Right lobe of liver (tissue), 6 donors: ENCODE measurements at places on chromosomes 13 and 19. TPM values are rescaled to one million over a fixed set of nuclear protein-coding genes. Genes with fewer than 3 reads are reported as not detected.

ATCAY gene
- not detected for total RNA-seq

ZNF329 gene
- 2.8 TPM for total RNA-seq

EDNRB gene
- total RNA-seq: 18.3 TPM

GRCh38 chr13:92044351-92044750 is 645.9 kb downstream of the GPC5 start:
- H3K4me1 ChIP-seq: no peaks in the 10 kb centered on the region
- no peaks in the 10 kb centered on the region for H3K36me3 ChIP-seq
- no peaks in the 10 kb centered on the region for H3K27me3 ChIP-seq
- no peak overlapping the region for H3K4me3 ChIP-seq

- H3K27me3 ChIP-seq: no peaks in the 10 kb centered on the region
- DNase-seq: no peak
- H3K27ac ChIP-seq: peak overlapping the region; percentile 73
- H3K4me1 ChIP-seq: peaks cover 36% of the 10 kb centered on the region
- H3K4me3 ChIP-seq: no peak overlapping the region
Measured at GRCh38 chr19:12784394-12784870, 6.9 kb upstream of the JUNB start.

DNA sequence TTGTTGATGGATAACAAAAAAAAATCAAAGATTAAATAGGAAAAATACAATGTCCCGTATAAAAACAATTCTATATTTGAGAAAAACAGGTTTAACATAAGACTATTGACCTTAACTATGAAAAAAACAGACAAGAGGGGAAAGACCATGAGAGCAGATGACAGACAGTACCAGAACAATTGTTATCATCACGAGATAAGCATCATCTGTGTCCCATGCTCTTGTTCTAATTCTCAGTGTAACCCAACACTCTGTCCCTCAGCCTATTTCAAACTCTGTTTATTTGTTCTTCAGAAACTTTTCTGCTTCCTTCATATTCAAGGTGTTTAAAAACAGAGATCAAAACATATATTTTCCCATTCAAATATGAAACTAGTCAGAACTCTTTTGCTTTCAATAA is 216.4 kb downstream of the PCDH9 start:
- no peak overlapping the region for H3K27ac ChIP-seq
- no peaks in the 10 kb centered on the region for H3K27me3 ChIP-seq
- H3K36me3 ChIP-seq: no peaks in the 10 kb centered on the region
- H3K4me3 ChIP-seq: no peak overlapping the region
- H3K4me1 ChIP-seq: no peaks in the 10 kb centered on the region

DNA sequence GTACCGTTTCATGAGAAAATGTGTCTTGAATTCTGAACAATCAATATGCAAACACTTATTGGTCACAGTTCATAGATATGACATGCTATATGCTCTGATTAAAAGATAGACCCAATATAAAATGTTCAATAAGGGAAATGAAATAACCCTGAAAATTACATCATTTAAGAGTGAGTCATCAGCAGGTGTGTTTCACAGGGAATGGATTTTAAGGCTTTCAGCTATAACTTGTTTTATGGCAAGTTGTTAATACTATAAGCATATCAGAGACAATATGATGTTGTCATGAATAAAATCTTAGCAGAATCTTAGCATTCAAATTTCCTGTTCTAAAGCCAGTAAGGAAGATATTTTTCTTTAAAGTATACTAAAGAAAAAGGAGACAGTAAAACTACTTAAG is 483.4 kb upstream of the PCDH9 start:
- H3K27me3 ChIP-seq: no peaks in the 10 kb centered on the region
- H3K36me3 ChIP-seq: no peaks in the 10 kb centered on the region
- no peak overlapping the region for H3K27ac ChIP-seq
- DNase-seq: no peak
- no peaks in the 10 kb centered on the region for H3K4me1 ChIP-seq

DNA sequence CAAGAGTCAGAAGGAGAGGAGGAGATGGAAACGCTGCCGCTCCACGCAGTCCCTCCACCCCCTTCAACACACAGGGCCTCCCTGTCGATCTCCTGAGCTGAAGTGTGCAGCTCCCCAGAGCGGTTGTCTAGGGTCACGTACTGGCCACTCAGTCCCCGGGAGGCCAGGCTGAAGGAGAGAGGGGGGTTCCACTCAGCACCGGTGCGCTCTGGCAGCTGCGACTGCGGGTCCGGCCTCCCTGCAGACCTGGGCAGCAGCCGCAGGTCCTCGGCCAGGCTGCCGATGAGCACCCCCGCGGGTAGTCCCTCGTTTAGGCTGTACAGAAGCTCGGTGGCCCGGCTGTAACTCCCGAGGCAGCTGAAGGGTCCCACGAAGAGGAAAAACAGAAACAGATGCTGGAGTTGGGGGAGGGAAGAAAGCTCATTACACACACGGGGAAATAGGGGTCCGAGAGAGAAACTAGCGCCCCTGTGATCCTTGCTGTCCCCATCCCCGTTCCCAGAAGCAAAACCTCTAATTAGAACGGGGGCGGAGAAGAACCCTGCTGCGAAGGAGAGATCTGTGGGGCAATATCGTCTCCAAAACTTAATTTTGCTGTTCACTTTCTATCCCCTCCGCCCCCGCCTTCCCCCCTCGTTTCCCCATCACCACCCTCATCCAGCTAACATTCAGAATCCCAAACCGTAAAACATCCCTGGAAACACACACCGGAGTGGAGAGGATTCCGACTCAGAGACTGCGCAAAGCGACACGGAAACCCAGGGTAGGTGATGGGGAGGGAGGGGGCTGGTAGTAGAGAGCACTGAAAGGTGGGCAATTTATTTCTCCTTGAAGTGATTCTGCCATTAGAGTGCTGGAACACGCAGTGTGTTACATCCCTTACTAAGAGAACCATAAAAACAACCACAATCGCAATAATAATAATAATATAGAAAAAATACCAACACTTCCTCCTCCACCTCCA is 1.8 kb downstream of the PCDH20 start:
- no peaks in the 10 kb centered on the region for H3K4me1 ChIP-seq
- no peak for DNase-seq
- H3K27me3 ChIP-seq: no peaks in the 10 kb centered on the region
- H3K4me3 ChIP-seq: peak overlapping the region; percentile 46
- H3K27ac ChIP-seq: no peak overlapping the region

- no peak overlapping the region for H3K27ac ChIP-seq
- H3K27me3 ChIP-seq: no peaks in the 10 kb centered on the region
- no peak overlapping the region for H3K4me3 ChIP-seq
- no peaks in the 10 kb centered on the region for H3K36me3 ChIP-seq
Measured at GRCh38 chr13:97921176-97921816, 32.2 kb upstream of the IPO5 start.

DNA sequence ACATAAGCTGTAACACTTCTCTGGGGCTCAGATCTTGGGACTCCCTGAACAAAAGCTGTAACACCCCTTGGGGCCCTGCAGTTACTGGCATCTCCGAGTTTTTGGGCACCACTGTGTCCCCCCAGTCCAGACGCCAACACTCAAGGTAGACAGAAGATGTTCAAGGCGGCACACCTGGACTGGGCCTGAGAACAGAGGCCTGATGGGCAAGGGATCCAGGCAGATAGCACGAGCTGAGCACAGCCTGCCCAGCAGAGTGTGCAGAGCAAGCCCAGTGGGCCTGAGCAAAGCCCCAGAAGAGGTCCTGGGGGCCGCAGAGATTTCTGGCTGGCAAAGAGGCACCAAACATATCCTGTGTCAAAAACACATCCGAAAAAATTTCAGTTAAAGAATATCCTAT is 1163.3 kb upstream of the PRR20A start:
- H3K27ac ChIP-seq: no peak overlapping the region
- H3K27me3 ChIP-seq: no peaks in the 10 kb centered on the region
- DNase-seq: no peak
- H3K36me3 ChIP-seq: no peaks in the 10 kb centered on the region

GRCh38 chr19:13861714-13862531 is 15.0 kb upstream of the NANOS3 start:
- peak overlapping the region; percentile 84 for H3K27ac ChIP-seq
- peaks cover 4% of the 10 kb centered on the region for H3K4me1 ChIP-seq
- peak; percentile 93 for DNase-seq
- H3K27me3 ChIP-seq: no peaks in the 10 kb centered on the region
- H3K36me3 ChIP-seq: no peaks in the 10 kb centered on the region

DNA sequence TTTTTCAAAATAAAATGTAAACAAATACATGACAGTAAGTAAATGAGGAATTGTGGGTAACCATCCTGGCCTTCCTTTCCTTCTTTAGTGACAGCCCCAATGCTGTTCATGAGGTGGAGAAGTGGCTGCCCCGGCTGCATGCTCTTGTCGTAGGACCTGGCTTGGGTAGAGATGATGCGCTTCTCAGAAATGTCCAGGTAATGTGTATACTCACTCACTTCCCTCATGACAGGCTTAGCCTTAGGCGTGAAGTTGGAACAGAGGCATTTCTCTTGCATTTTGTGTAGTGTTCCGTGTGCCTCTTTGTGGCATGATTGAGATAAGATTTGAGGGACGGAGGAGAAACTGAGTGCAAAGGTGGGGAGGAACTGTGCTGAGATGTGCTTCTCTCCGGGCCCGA is 12.0 kb downstream of the NAXD start:
- H3K4me3 ChIP-seq: no peak overlapping the region
- no peak overlapping the region for H3K27ac ChIP-seq
- H3K4me1 ChIP-seq: no peaks in the 10 kb centered on the region
- H3K27me3 ChIP-seq: no peaks in the 10 kb centered on the region
- DNase-seq: no peak

DNA sequence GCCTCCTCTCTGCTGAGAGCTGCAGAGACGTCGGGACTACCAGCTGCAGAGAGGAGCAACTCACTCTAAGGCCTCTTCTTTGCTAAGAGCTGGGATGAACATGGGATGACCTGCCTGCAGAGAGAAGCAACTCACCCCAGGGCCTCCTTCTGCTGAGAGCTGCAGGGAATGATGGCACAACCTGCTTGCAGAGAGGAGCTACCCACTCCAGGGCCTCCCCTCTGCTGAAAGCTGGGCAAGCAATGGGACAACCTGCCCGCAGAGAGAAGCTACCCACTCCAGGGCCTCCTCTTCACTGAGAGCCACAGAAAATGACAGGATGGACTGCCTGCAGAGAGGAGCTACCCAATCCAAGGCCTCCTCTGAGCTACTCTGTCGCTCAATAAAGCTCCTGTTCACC is 6.9 kb upstream of the MLLT1 start:
- no peaks in the 10 kb centered on the region for H3K36me3 ChIP-seq
- no peak for DNase-seq
- H3K4me3 ChIP-seq: no peak overlapping the region

- H3K27ac ChIP-seq: no peak overlapping the region
- no peaks in the 10 kb centered on the region for H3K27me3 ChIP-seq
- H3K4me3 ChIP-seq: no peak overlapping the region
- no peaks in the 10 kb centered on the region for H3K36me3 ChIP-seq
Measured at GRCh38 chr13:103625194-103625593, 559.0 kb upstream of the SLC10A2 start.

DNA sequence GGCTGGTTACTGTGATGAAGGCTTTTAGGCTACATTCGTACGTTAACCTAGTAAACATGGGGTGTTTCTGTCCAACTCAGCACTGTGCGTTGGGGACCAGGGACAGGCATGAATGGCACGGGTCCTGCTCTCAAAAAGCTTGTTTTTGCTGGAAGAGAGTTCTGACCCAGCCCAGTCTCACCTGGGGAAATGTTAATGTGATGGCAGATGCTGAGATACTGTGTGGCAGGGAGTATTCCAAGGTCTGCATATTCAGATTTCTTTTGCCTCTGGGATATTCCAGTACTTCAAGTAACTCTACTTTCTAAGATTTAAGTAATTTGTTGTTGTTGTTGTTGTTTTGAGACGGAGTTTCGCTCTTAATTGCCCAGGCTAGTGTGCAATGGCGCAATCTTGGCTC is 13.7 kb downstream of the CUL4A start:
- H3K4me1 ChIP-seq: peaks cover 22% of the 10 kb centered on the region
- no peak overlapping the region for H3K27ac ChIP-seq
- no peak for DNase-seq
- H3K27me3 ChIP-seq: no peaks in the 10 kb centered on the region
- H3K4me3 ChIP-seq: no peak overlapping the region
